Memory B cell (primary cell): ENCODE measurements at places on chromosomes 12 and 14.

GRCh38 chr12:14841761-14842160, 1.6 kb downstream of the ART4 start:
- DNase-seq = no peak

- DNase-seq = no peak
Measured at GRCh38 chr12:2759733-2760132, 35.0 kb upstream of the FKBP4 start.

DNA sequence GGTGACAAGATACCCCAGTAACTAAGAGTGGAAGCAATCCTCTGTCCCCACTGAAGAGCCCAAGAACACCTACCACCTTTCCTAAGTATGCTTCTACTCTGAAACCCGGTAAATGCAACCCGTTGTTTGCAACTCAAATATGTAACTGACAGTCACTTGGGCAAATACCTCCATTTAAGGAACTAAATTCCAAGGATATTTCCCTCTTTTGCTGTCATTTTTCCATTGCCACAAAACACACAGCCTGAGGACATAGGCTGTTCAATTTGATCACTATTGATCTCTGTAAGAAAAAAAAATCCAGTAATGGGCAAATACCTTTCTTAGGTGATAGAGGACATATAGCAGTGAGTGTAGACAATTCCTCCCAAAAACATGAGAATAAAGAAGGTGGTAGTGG, 6.6 kb upstream of the PHLDA1 start:
- no peak for DNase-seq

GRCh38 chr12:47894068-47894467, 10.7 kb downstream of the VDR start:
- no peak for DNase-seq

DNA sequence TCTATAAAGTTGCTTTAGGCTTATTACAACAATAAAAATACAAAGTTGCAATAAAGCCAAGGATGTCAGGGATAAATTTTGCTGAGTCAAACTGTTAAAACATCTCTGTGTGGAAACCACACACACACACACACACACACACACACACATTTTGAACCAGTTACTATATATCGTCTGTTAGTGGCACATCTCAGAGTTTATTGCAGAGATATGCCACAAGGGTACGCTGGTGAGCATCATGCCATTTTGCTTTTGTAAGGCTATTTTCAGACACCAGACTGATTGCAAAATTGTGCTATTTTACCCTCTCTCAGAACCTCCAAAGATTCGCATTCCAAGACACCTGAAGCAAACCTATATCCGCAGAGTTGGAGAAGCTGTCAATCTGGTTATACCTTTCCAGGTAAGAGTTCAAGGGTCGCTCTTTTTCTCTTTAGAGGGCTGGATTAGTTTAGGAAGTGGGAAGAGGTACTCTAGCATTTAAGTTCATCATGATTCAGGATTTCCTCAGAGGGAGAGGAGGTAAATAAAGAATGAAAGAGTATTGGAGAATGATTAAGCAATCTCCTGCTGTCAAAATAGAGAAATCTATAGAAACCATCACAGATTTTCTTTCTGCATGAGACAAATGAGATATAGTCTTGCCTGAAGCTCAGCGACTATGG, 27.3 kb upstream of the CHPT1 start:
- DNase-seq = peak; percentile 35

DNA sequence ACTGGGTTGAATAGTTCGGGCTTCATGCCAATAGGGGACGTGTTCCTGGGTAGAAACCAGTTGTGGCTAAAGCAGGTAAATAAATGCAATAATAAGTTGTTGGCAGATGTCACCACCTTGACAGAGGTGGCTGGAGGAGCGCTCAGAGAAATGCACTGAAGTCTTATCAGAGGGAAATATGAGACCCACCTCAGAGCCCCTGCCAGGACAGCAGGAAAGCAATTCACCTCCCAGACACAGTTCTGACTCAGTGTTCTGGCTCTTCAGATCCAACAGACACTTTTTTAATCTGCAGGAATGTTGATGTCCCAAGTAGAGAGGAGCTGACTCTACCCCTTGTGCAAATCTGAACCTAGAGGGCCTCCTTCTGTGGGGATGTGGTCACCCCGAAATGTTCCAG, 687.1 kb upstream of the FBXO33 start:
- no peak for DNase-seq

DNA sequence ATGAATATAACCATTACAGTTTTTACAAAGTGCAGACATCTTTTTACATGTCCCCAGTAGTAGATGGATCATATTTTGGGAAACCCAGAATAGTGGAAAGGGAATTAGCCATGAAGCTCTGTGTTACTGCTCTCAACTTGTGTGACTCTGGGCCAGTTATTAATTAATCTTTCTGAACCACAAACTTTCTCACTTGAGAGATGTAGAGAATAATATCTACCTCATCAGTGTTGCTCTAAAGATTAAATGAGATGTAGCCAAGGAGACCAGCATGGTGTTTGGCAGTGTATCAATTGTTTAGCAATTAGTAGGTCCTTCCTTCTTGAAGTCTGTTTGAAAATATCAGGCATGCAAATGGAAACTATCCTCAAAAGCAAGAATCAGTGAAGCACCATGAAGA, 169.2 kb downstream of the TMTC2 start:
- DNase-seq = no peak

DNA sequence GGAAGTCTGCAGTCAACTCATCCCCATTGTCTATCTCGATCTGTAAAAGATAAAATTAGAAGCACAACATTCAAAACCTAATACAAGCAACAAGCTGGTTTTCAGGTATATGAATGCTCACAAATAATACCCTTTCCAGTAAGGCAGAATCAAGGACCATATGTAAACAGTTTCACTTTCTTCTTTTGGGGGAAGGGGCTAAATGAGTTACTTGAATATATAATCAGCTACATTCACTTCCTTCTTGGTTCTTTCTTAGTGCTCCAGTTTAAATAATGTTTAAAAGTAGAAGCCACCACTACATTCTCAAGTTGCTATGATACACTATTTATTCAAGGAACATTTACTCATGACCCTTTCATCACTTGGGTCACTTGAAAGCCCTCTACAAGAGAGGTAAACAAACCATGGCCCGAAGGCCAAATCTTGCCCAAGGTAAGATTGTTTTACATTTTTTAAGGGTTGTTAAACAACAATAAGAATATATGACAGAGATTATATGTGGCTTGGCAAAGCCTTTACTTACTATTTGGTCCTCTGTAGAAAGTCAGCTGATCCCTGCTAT, 10.3 kb downstream of the TWF1 start:
- no peak for DNase-seq

DNA sequence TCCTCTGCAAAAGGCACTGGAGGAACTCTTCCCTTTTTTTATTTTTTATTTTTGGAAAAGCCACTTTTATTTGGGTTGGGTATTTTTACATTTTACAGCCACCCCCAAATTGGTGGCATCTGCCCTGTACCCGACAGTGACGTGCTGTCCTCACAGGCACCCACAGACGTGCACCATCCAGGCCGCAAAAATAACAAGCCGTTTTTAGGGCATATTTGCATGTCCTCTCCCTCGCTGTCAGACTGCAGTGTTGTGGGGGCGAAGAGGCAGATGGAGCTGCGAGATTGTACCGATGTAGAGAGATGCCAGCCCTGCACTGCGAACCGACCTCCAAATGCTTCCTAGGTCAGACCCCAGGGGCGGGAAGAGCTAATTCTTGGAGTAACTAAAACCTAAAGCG, 12.2 kb downstream of the JDP2 start:
- DNase-seq = peak; percentile 21

- no peak for DNase-seq
Measured at GRCh38 chr12:89965993-89966392, 257.4 kb upstream of the ATP2B1 start.

GRCh38 chr12:64070454-64070853, 151.6 kb downstream of the KICS2 start:
- DNase-seq = no peak

GRCh38 chr12:53451661-53452158, at the start of gene PCBP2:
Gene PCBP2, plus strand, starts transcription at chr12:53452102. Its CDS starts 2,699 bp downstream, at chr12:53454801.
- peak; percentile 96 for DNase-seq
